ENCODE measurements at places on chromosomes 7 and 10. TPM values are rescaled to one million over a fixed set of nuclear protein-coding genes. Genes with fewer than 3 reads are reported as not detected.

DNA sequence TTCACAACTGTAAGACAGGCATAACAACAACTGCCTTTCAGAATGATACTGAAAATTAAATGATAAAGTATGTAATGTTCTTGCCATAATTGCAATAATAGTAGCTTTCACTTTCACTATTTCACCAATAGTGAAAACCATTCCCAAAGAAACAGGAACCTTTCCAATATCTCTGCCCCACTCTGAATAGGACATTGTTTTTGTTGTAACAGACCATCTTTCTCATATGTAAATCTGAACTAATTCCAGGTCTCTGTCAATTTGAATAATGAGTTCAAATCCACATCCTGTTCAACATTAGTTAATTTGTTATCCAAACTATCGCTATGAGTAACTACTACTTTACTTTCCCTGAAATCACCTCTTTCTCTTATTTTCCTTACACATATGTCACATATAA lies 148.0 kb downstream of the LRRN3 start:
- no peak for DNase-seq

- no peak for DNase-seq
Observed at GRCh38 chr7:30625283-30625682, 30.6 kb downstream of the GARS1 start.

H2BK1 gene
- not detected for total RNA-seq

FAM25C gene
- total RNA-seq: not detected

DNA sequence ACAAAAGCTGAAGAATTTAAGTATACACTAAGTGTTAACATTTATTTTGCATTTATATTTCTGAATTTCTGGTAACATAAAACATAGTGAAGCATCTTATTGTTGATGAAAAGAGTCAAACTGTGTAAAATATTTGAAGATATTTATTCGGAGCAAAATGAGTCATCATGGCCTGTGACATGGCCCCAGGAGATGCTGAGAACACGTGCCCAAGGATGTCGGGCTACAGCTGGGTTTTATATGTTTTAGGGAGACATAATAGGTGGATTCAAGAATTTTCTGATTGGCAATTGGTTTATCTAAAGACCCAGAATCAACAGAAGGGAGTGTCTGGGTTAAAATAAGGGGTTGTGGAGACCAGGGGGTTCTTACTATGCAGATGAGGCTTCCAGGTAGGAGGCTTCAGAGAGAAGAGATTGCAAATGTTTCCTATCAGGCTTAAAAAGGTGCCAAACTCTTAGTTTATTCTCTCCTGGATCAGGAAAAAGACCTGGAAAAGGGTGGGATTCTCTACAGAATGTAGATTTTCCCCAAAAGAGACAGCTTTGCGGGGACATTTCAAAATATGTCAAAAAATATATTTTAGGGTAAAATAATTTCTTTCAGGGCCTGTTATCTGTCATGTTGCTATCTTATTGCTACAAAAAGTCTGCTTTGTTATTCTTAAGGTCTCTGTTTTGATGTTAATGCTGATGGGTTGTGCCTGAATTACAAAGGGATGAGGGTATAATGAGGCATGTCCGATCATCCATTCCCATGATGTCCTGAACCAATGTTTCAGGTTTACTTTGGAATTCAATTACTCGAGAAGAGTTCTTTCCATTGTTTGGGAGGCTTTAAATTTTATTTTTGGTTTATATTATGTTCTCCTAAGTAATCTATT lies 74.5 kb downstream of the VWDE start:
- no peak for DNase-seq

- no peak for DNase-seq
Observed at GRCh38 chr7:130266258-130266960, at the start of gene CPA2. CPA2 (plus strand) TSS chr7:130266863; CDS start chr7:130266882, 19 bp downstream.

- no peak for DNase-seq
Observed at GRCh38 chr10:78176320-78177317, 143.0 kb downstream of the RPS24 start.

AQP1 gene
- 0.15 TPM for total RNA-seq

DNA sequence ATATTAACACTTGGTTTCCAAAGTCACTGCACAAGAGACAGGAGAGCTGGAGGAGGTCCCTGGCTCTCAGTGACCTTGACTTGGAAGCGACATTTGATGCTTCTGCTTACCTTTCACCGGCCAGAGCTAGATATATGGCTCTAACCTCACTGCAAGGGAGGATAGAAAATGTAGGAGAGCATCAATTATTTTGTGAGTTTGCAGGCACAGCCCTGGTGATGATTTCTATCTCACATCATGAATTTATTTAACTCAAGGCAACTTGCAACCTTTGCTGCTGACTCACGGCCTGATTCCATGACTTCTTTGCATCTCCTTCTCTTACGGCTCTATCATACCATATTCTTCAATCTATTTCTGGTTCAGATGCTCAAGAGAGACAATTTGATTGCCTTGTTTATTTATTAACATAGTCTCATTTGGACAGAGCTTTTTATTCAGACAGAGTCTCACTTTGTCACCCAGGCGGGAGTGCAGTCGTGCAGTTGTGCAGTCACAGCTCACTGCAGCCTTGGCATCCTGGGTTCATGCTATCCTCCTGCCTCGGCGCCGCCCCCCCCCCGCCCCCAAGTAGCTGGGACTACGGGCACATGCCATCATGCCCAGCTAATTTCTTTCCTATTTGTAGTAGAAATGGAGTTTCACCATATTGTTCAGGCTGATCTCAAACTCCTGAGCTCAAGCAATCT lies 196.0 kb downstream of the REEP3 start:
- DNase-seq: no peak

DNA sequence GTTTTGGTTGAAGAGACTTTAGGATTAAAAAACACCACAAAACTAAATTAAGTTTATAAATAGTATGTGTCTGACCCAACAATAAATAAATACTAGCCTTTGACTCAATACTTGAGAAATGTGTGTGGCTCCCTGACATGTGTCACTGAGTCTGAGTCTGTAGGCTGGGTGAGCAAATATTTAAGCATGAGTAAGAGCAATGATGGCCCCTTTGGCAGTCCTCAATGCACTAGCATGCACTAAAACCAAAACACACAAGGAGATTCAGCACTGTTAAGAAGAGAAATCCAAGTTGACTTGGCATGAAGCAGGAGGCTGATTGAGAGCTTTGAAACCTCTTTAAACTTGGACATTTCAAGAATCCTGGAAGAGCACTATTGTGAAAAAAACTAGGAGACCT lies 37.1 kb downstream of the CCDC71L start:
- DNase-seq: no peak

- no peak for DNase-seq
Observed at GRCh38 chr7:47587351-47587750, 5.4 kb upstream of the TNS3 start.

GPR22 gene
- not detected for total RNA-seq

DNA sequence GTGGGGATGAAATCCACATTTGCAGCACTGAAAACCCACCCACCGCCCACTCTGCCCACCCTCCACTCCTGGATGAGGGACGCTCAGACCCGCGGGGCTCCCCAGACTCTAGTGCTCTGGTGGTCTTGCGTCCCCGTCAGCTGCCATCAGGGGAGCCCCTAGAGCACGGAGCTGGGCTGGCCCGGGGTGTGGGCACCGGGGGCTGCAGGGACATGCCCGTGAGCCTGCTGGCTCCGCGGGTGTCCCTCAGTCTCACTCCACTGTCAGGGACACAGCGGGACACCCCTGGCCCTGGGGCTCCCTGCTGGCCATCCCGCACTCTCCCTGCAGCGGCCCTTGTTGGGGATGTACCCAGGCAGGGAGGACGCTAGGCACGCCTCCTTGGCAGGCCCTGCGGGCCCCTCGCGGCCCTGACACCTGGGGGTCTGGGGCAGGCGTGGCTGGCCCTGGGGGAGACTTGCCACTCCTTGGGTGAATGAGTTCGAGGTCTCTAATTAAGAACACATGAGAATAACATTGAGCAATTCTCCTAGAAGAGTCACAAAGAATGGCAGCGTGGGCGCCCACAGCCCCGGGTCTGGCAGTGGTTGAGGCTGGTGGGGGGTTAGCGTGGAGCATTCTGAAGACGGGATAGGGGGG lies 64.2 kb downstream of the CFAP46 start:
- DNase-seq: no peak

CPA4 gene
- not detected for total RNA-seq

AZGP1 gene
- total RNA-seq: not detected

GRCh38 chr10:132891368-132891767 lies 51.0 kb downstream of the CFAP46 start:
- no peak for DNase-seq

- DNase-seq: peak; percentile 3
Observed at GRCh38 chr10:11610826-11611247, 613 bp downstream of the USP6NL start.

Measured in CD8-positive, alpha-beta memory T cell (primary cell).